ENCODE measurements at places on chromosomes 13 and 19.

GRCh38 chr13:22789027-22789593 is 391.7 kb upstream of the SGCG start:
- no peak for DNase-seq

DNA sequence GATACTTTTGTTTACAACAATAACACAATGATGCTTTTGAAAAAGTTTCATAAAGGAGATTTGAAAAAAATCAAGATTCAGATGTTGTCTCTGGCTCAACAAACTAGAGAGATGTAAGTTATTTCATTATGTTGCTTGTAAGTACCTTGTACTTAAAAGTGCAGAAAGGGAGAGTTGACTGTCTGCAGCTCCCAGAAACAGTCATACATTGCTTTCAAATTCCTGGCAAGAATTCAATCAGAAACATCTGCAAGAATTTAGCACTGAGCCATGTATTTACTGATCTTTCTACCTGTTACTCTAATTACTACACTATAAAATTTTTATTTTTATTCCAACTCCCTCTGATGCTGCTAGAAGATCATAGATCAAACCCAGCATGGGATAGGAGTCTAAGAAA is 1261.3 kb upstream of the SPRY2 start:
- DNase-seq, result no peak

- no peak for DNase-seq
Observed at GRCh38 chr19:10079031-10079453, 7.1 kb upstream of the SHFL start.

- DNase-seq, result no peak
Observed at GRCh38 chr19:18603255-18603957, 3.2 kb downstream of the CRLF1 start.

- DNase-seq, result peak; percentile 65
Observed at GRCh38 chr19:49145573-49146407, 9.4 kb downstream of the HRC start.

All from stimulated activated CD8-positive, alpha-beta memory T cell treated with anti-CD3 and anti-CD28 coated beads, Interleukin-4, amount 100 ng/mL, for 24 hours (primary cell).